ENCODE measurements at places on chromosomes 16 and 17. TPM values are rescaled to one million over a fixed set of nuclear protein-coding genes. Genes with fewer than 3 reads are reported as not detected.

DNA sequence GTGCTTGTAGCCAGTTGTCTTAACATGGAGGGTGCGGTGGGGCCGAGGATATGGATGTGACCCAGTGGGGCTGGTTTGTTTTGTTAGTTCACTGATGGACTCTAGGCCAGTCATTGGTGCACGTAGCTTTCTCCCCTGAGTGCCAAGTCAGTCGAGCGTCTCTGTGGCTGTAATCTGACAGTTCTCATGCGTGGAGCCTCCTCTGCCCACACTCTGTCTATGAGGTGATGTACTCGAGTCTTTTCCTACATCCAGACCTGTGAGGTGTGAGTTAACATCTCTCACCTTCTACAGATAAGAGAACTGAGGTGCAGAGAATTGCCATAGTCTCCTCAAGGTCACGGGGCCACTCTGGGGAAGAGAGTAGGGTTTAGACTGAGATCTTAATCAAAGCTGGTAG, 90.2 kb downstream of the MARCHF10 start:
- no peak overlapping the region for H3K4me3 ChIP-seq
- H3K4me1 ChIP-seq: peaks cover 3% of the 10 kb centered on the region
- peak; percentile 18 for DNase-seq
- H3K27me3 ChIP-seq: no peaks in the 10 kb centered on the region

GRCh38 chr16:64696866-64697265, 425.0 kb downstream of the CDH11 start:
- no peaks in the 10 kb centered on the region for H3K27me3 ChIP-seq
- H3K4me3 ChIP-seq: no peak overlapping the region
- DNase-seq: no peak
- no peaks in the 10 kb centered on the region for H3K4me1 ChIP-seq
- H3K36me3 ChIP-seq: no peaks in the 10 kb centered on the region
- no peak overlapping the region for H3K27ac ChIP-seq

DNA sequence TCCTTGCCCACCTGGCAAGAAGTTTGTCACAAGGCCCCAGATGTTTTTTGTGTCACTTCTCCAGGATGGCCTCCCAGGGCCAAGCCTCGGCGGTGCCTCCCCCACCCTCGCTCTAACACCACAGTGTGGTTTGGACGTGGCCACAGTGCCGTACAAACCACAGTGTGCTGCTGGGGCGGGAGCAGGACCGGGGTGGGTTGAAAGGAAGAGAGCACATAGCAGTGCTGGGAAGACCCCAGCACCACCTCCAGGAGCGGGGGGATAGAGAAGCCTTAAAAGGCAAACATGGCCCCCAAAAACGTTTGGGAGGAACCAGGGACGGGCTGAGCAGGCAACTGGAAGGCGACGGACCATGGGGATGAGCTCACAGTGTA, 5.0 kb upstream of the BCL6B start:
- H3K27me3 ChIP-seq: peaks cover 6% of the 10 kb centered on the region
- peaks cover 22% of the 10 kb centered on the region for H3K36me3 ChIP-seq
- no peak overlapping the region for H3K4me3 ChIP-seq
- no peak overlapping the region for H3K27ac ChIP-seq
- 0 out of 2 replicates have a peak, but pooled peaks cover 3% of the 10 kb centered on the region for H3K4me1 ChIP-seq

Gene ABCC3
- total RNA-seq: 0.31 TPM

Gene MYH2
- 0.68 TPM for total RNA-seq

Gene CCL2
- total RNA-seq: 1.4 TPM

DNA sequence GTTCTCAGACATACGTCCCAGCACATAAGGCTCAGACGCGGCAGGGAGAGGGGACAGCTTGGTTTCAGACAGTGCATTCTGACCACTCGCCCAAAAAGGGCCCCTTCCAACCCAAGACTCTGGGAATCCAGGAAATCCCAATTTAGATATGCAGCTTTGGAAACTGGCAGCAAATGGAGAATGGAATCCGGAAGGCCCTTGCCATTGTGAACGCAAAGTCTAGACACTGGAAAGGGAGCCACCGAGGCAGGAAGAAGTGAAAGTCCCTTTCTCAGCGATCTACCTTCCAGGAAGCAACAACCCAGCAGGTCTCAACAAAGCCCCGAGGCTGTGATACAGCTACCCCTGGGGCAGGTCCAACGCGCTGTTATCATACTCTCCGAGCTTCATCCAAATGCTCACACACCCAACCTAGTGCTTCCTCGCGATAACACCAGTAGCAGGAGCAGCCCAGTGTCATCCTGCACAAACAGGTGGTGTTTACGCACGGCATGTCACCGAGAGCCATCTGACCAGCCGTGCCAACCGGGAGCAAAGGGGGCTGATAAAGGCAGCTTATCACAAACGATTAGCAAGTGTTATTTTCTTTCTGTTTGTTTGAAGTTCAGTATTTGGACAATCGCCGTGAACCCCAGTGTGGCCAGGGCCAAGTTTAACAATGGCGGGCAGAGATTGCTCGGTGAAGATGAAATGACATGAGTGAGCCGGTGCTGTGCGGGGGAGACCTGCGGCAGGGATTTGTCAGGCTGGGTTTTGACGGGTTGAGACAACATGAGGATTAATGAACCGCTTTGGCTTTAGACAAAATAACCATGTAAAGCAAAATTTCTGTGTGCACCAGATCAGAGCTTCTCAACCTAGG, 240.6 kb downstream of the FOXL1 start:
- H3K36me3 ChIP-seq: no peaks in the 10 kb centered on the region
- no peak overlapping the region for H3K27ac ChIP-seq
- DNase-seq: no peak
- H3K4me1 ChIP-seq: no peaks in the 10 kb centered on the region

Gene ITGAD
- total RNA-seq: not detected

Gene SHBG
- total RNA-seq: 1.5 TPM
